Neuronal stem cell (in vitro differentiated cells): ENCODE measurements at places on chromosomes 3 and 15.

GRCh38 chr3:12884186-12884680 lies 42.9 kb upstream of the RPL32 start:
- DNase-seq, result no peak

- DNase-seq, result no peak
Observed at GRCh38 chr15:41968701-41969100, 3.7 kb downstream of the EHD4 start.

DNA sequence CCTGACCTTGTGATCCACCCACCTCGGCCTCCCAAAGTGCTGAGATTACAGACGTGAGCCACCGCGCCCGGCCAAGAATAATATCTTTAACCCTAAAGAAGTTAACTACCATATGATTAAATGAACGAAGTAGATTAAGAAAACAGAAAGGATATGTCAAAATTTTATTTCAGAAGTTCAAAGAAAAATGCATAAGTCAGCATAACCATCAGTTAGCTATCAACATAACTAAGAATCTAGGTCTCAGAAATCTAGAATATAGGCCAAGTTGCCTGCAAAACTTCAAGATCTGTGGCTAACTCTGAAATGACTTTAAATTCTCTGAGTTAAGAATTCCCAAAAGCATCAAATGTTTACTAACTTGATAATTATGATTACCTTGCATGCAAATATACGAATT lies 38.0 kb downstream of the INO80 start:
- no peak for DNase-seq

- DNase-seq, result no peak
Observed at GRCh38 chr15:35290301-35290721, 205.2 kb upstream of the NANOGP8 start.

GRCh38 chr3:42723219-42723618 lies 20.6 kb upstream of the HHATL start:
- no peak for DNase-seq

- DNase-seq, result no peak
Observed at GRCh38 chr3:105413343-105413887, 46.7 kb downstream of the ALCAM start.

- DNase-seq, result no peak
Observed at GRCh38 chr3:119898478-119899191, 116.7 kb downstream of the NR1I2 start.

DNA sequence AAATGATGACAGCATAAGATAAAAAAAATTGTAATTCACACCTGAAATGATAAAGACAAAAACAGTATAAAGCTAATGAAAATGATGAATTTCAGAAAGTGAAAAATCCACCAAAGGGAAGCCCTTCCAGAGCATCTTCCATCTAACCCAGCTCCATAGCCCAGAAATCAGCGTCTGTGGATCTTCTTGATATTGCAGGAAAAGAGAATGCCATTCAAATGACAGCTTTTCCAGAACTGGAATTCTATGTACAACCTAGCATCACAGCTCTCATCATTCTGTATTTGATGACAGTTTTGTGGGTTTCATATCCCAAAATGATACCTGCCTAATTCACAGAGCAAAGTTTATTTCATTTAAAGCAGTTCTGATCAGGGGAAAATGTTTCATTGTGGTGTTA lies 267.3 kb downstream of the FHIT start:
- DNase-seq, result no peak
